ENCODE measurements at places on chromosomes 7 and 10.

- no peak for DNase-seq
Observed at GRCh38 chr10:76231286-76231934, 800.0 kb downstream of the LRMDA start.

DNA sequence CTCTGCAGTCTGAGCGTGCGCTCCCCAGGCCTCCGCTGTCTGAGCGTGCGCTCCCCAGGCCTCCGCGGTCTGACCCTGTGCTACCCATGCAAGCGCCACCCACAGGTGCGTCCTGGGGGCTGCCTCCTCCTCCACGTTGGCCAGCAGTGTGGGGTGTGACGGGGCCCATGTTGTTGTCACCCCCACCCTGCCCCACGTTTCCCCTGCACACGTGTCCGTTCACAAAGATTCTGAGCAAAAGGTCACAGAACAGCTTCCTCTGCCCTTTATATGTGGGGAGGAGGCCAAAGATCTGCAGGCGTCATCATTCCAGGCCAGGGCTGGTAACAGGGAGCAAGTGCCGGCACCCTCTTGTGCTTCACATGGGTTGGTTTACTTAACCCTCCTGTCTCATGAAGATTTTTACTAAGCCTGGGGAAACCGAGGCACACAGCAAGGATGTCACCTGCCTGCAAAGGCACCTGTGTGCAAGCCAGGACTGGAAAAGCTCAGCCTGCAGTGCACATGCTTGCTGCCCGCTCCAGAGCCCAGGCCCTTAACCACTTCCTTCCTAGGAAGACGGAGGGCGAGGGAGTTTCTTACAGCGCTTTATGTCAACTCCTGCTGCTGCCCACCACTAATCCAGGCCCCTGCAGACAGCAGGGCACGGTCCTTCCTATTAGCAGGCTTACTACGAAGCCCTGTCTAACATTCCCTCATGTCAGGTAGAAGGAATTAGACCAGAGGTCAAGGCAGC lies 4.8 kb downstream of the GPR146 start:
- DNase-seq, result no peak

- DNase-seq, result no peak
Observed at GRCh38 chr7:60706-61105, 131.7 kb upstream of the FAM20C start.

GRCh38 chr7:100803398-100804161 lies 23.7 kb downstream of the EPHB4 start:
- DNase-seq, result no peak

GRCh38 chr7:149013876-149014275 lies 14.4 kb downstream of the PDIA4 start:
- no peak for DNase-seq

DNA sequence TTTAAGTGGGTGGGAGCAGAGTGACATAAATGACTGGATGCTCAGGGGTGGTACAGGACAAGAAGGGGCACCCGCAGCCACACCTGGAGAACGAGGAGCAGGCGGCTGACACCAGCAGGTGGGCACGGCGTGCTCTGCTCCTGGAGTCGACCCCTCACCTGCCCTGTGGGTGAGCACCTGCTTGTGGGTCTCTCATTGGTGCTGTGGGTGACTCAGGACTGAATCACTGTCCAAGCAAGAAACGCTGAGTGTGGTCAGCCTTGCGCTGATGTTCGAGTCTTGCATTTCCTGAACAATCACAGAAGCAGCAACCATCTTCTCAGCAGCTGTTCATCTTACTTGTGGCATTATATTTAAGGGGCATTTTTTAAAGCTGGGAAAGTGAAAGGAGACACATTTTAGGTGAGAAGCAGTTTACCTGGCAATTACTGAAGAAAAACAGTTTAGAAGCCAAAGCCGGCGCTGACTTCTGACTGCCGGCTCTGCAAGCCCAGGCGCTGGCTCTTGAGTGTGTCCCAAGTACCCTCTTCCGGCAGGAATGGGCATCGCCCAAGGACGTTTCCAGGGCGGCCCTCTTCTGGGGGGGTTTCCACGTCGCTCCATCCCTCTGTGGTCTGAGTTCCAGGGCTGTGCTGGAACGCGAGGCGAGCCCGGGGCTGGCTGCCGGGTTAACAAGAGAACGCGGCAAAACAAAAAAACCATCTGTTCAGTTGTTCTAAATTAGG lies 145.2 kb upstream of the PFKP start:
- DNase-seq, result no peak

GRCh38 chr7:133268355-133268754 lies 15.5 kb downstream of the EXOC4 start:
- no peak for DNase-seq

GRCh38 chr7:95802270-95802669 lies 29.9 kb downstream of the DYNC1I1 start:
- DNase-seq, result no peak

GRCh38 chr10:53430127-53430891 lies 657.7 kb upstream of the MBL2 start:
- DNase-seq, result no peak

- DNase-seq, result no peak
Observed at GRCh38 chr7:33904681-33905388, 504 bp upstream of the BMPER start.

DNA sequence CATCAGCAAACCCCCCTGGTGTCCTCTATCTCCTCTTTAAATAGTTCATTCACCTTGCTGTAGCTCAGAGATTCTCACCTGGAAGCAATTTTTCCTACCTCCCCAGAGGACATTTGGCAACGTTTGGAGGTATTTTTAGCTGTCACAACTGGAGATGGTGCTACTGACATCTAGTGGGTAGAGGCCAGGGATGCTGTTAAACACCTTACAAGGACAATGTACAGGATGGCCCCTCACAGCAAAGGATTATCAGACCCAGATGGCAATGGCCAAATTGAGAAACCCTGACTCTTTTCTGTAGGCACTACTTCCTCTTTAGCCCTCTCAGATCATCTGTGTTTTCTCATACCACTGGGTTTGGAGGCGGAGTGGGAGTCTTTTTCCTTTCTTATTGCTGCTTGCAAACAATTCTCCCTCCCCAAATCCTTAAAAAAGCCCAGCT lies 13.2 kb upstream of the TRA2A start:
- DNase-seq, result no peak
